ENCODE measurements at places on chromosomes 16 and 17.

- no peak for DNase-seq
Measured at GRCh38 chr16:10387188-10387617, 1.3 kb downstream of the ATF7IP2 start.

DNA sequence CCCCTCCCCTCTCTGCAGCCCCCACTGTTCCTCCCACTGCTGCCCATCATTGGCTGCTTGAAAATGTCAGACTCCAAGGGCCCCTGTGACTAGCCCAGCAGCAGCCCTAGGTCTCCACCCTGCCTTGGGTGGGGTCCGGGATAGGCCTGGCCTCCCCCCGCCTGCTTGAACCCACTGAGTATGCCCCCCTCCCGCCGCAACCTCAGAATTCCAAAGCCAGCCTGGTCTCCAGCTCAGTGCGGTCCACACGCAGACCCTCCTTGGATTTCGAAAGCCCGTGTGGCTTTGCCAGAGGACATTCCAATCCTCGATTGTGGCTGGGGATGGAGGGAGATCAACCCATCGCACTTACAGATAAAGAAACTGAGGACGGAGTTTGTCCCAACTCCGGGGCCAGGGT, 6.4 kb downstream of the DPEP1 start:
- no peak for DNase-seq

DNA sequence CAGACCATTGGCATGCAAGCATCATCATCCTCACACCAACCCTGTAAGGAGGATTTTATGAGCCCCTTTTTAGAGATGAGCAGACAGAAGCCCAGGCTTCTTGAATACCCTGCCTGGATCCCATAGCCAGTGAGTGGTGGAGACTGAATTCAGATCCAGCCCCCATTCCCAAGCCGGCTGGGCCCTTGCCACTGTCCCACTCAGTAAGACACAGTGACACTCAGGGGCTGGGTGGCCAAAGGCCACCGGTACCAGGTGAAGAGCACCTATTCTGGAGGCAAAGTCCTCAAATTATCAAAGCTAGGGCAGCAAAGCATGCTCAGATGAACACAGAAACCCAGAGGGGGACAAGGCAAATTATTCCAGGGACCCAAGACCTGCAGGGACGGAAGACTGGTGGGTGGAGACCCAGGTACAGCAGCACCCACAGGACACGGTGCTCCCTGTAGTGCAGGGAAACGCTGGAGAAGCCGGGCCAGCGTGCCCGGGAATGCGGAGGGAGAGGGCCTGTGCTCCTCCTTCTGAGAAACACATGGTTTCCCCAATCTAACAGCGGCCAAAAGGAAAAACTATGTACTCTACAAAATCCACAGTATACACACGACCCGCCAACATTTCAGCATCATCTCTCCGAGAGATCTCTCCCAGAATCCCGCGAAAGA, 33.2 kb upstream of the CRHR1 start:
- no peak for DNase-seq

- no peak for DNase-seq
Measured at GRCh38 chr16:89409161-89409711, 81.1 kb downstream of the ANKRD11 start.

- no peak for DNase-seq
Measured at GRCh38 chr17:53950207-53950857, 127.6 kb downstream of the KIF2B start.

DNA sequence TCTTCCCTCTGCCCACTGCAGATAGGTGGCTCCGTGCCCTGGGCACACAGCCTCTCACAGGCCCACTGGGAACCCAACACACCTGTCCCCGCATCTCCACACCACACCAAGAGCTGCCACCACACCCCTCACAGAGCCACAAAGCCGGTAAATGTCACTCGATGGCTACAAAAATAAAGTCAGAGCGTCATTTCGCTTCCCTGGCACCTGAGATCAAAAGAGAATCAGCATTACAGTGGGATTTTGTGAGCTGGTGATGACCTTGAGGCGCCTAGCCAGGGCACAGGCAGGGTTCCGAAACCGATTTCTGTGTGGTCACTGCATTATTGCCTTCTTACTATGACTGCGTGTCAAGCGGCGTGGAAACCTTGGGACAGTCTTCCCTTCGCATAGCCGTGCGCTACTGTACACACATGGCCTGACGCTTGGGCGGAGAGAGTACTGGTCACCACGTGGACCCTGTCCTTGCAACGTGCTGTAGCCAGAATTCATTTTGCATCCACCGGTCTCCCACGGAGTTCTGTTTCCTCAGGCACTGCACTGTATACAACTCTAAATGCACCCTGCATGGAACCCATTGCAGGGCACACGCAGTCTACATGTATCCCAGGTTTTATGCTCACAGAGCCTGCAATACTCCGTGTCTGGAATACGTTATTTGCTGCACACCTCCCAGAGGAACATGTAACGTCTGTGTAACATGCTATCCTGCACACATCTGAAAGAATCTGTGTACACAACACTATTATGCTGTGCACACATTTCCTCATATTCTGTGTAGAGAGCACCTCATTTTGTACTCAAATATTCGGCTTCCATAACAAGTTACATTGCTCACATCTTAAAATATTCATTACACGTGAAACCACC, 5.8 kb upstream of the FOXF1 start:
- DNase-seq = no peak

DNA sequence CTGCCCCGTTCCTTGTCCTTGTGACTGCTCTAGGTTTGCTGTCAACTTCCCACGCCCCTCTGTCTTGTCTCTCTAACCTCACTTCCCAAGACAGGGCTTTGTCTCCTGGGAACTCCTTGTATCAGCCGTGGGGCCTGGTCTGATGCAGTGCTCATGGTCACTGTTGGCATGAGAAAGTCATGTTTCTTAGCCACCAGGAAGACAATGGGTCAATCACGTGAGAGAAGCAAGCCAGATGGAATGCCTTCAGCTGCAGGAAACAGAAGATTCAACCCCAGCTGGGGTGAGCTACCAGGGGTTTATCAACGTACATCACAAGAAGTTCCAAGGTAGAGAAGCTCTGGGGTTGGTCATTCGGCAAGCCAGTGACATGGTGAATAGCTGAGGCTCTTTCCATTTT, 116.6 kb downstream of the IRF8 start:
- DNase-seq = no peak

DNA sequence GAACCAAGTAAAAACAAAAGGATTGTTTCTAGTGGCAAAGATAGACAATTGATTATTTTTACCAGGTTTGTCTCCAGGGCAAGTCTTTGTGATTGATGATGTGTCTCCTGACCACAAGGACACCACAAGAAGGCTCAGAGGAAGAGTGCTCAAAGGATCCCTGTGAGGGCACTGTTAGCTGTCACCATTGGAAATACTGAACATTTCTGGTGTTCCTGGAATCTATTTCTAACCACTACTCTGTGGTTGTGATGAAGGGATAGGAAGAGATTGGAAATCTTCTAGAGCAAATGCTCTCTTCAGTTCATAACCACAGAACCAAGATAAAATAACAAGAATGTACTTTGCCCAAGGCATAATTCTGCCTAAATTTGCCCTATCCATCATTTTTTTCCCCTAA, 15.3 kb downstream of the RNF43 start:
- DNase-seq = no peak

DNA sequence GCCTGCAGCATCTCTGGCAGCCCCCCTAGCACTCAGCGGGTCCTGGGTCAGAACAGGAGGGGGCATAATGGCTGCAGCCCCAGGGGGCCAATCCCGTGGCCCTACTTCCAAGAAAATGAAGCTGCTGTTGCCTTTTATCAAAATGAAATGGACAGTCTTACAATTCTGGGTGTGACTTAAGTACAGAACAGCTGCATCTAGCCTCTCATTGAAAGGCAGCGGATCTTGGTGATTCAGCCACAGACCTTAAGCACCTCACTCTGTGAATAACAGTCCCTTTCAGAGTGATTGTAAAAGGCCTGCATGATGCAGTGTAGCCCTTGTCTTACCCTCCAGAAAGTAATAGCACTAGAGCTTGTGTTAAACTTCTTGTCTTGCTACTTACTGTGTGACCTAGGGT, 11.5 kb upstream of the UMOD start:
- no peak for DNase-seq

GRCh38 chr16:56910654-56911539, 21.0 kb upstream of the HERPUD1 start:
- DNase-seq = peak; percentile 44

- no peak for DNase-seq
Measured at GRCh38 chr16:71647391-71647790, 21.4 kb downstream of the MARVELD3 start.

- DNase-seq = no peak
Measured at GRCh38 chr17:12348476-12348875, 317.2 kb upstream of the MYOCD start.

GRCh38 chr16:3873482-3874173, 6.9 kb downstream of the CREBBP start:
- no peak for DNase-seq

DNA sequence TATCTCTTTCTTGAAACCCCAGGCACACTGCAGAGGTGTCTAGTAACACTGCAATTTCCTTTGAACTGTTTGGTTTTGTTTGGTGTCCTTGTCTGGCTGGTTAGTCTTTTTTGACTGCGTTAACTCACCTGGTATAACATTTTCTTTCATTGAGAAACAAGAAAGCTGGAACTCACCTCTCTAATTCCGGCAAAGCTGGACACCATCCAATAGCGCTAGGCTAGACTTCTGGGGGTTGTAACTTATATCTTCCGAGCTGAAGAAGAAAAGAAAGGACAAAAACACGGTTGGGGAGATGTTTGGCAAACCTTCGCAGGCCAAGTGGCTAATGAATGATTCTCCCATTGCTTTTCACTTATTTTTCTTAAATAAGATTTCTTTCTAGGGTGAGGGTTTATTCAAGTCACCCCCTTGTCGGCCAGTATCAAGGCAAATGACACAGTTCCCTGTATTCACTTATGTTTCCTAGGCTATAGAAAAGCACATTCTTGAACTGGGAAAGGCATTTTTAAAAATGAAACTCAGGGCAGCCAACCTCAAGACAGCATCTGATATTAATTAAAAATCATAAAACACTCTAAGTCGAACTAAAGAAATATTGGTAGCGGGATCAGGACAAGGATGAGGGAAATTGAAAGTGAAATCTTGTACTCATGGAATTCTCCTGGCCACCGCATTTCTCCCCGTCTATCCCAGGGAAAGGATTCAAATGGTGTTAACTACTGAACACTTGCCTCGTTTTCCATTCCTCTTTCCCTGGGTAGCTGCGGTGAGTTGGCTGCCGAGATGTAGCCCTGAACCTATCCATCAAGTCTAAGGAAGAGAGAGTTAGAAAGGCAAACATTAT, 95.9 kb upstream of the ZFHX3 start:
- peak; percentile 10 for DNase-seq

GRCh38 chr17:34571428-34572130, 7.8 kb upstream of the TMEM132E start:
- DNase-seq = no peak

GRCh38 chr16:75616521-75617010, 6.5 kb downstream of the ADAT1 start:
- no peak for DNase-seq

DNA sequence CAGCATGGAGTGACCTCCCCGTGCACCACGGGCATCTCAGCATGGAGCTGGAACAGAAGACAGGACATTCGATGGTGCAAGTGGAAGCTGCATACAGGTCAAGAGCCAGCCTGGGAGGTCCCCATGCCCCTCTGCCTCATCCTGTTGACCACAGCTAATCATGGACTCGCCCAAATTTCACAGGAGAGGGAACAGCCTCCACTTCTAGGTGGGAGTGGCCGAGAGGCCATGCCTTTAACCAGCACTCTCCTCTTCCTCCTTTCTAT, 3.8 kb upstream of the SLC47A2 start:
- DNase-seq = no peak

DNA sequence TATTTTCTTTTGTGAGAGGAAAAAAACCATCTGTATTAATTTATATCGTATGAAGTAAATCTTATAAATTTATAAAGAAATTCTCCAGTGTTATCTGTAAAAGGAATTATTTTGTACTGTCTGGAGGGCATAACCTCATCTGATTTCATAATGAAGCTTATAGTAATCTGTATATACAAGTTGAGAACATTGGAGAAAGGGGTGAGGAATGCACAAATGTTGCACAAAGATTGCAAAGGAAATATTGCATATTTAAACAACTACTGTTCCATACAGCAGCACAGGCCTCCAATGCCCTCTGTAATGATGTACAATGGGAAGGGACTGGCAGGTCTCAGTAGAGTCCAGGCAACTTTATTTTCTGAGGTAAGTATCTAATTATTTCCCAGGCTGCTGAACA, 50.8 kb upstream of the KCNJ16 start:
- DNase-seq = no peak

GRCh38 chr16:79607587-79607986, 7.0 kb upstream of the MAF start:
- DNase-seq = no peak

DNA sequence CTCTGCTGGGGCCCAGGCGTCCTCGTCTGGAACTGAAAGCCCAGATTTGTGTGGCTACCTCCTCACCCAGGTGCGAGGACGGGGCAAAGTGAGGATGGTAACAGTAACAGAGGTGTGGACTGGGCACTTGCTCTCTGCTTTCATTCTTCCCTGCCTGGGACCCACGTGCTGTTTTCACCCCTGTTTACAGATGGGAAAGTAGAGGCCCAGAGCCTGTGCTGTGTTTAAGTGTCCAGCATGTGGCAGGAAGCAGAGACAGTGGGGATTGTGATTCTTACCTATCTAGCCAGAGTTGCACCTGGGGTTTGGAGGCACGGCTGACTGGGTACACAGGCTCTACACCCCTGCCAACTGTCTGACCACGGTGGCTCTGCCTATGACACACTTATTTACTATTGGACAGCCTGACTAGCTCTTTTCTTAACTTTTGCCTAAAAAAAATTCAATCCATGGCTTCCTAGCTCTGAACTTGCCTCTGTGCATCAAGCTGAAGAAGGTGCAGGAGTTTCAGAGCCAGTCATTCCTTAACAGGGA, 155.4 kb downstream of the CLEC16A start:
- DNase-seq = no peak

DNA sequence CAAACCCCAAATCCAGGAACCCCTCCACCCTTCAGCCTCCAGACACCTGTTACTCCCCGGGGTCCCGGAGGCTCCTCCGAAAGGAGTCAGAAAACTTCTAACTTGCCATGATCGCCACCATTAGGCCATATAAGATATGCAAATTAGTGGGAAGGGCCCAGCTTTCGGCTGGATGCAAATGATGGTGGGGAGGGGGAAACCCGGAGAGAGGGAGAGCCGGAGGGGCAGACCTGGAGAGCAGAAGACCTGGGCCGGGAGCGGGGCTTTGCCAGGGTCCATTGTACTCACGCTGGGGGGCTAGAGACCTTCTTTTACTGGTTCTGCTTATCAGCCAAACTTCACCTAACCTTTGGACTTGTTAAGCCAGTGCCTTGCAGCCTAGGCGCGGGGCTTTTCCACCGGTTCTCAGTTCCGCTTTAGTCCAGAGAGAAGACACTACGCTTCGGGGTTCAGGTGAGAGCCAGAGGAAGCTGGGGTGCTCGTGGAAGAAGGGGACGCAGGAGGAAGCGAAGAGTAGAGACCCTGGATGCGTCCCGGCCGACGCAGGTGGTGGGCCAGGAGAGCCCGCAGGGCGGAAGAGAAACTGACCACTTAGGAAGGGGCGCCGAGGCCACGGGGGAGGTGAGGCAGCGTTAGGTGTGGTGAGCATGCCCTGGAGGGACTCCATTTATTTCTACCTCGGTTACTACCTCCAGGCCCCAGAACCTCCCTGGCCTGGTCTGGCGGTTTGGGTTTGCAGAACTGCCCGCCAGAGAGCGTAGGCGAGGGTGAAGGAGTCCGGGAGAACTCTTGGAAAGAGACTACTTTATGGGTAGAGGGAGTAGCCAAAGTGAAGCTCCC, at the start of gene HNF1B:
TSS of gene HNF1B (minus strand) at position 99 of the 840 bp plus-strand sequence. CDS start 175 bp downstream, outside the sequence.
- DNase-seq = no peak

GRCh38 chr17:50133028-50133768, 3.2 kb upstream of the SAMD14 start:
- no peak for DNase-seq
